ENCODE measurements at places on chromosomes 16 and 17.

GRCh38 chr16:49453021-49453420 lies 79.4 kb downstream of the C16orf78 start:
- no peak for DNase-seq

DNA sequence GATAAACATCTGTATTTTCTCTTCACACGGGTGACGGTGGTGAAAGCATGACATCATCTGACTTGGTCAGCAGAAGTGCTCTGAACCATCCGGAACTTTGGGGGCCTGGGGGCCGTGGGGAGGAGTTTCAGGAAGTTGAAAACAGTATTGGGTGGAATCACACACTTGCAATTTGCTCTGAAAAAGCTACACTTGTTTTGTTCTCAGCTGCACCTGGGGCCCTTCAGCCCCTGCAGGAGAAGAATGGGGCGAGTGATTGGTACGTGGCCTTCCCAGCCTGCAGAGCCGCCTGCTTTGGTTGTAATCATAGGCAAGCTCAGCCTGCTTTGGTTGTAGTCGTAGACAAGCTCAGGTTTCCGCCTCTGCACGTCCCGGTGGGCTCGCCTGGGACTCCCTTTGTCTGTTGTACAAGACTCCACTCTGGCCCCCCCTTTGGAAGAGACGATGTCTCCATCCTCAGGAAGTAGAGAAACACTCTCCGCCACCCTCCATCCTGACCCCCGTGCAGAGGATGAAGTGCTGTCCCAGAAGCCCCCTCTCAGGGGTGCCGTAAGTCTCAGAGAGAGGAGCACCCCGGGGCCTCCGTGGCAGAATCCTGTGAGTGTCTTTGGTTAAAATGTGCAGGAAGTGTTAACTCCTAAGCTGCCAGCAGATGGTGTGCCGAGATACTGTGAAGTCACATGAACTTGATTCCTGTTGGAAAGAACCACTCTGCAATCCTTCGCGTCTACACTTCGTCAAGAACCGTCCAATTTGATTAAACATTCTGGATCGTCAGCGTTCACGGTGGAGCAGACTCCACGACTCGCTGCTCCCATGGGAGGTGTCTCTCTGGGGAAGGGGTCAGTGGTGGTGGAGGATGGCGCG lies 5.4 kb downstream of the BANP start:
- DNase-seq, result peak; percentile 48

DNA sequence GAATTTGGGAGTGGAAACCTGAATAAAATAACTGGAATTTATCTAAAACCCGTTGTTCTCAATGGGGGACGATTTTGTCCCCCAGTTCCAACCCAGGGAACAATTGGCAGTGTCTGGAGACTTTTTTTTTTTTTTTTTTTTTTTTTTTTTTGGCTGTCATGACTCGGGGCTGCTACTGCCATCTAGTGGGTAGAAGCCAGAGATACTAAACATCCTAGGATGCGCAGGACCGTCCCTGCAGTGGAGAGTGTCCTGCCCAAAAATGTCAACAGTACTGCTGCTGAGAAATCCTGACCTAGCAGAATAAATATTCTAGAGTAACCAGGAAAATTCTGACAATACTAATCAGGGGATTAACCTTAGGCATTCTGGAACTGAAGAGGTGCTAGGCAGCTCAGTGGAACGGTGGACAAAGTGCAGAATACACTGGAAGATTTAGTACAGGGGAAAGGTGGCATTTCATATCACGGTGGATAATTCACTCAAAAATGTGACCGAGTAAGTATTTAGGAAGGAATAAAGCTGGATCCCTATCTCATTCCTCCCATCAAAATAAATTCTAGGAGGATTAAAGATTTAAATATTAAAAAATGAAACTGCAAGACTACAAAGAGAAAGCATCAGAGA lies 107.6 kb downstream of the SPECC1 start:
- peak; percentile 17 for DNase-seq

DNA sequence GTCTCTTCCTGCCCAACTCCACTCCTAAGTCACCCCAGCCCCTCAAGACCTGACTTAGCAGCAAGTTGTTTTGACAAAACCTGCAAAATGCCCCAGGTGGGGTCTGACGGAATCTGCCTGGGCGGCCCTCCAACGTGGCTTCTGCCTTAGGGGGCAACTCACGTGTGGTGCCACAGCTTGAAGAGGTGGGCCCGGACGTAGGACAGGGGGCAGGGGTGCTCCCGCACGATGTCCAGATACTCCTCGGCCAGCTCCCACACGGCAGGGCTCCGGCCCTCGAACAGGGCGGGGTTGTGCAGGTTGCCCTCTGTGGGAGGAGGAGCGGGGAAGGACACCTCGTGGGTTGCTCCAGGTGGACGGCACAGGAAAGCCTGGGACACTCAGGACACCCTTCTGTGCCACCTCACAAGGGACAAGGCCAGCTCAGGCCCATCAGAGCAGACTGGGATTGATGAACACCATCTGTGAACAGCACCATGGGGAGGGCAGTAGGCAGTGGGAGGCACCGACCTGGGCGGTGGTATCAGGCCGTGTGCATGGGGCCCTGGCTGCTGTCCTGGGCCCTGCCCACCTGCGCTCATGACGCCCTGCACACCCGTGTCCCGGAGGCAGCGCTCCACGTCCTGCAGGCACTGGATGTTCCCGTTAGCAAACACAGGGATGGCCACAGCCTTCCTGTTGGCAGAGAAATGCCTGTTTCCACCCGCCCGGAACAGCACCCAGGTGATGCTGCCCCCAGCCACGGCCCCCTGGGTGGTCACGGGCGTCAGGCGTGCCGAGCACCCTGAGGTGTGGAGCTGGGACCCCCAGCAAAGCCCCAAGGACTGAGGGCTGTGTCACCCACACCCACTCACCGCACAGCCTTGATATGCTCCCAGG lies 4.3 kb downstream of the DUS1L start:
- no peak for DNase-seq

DNA sequence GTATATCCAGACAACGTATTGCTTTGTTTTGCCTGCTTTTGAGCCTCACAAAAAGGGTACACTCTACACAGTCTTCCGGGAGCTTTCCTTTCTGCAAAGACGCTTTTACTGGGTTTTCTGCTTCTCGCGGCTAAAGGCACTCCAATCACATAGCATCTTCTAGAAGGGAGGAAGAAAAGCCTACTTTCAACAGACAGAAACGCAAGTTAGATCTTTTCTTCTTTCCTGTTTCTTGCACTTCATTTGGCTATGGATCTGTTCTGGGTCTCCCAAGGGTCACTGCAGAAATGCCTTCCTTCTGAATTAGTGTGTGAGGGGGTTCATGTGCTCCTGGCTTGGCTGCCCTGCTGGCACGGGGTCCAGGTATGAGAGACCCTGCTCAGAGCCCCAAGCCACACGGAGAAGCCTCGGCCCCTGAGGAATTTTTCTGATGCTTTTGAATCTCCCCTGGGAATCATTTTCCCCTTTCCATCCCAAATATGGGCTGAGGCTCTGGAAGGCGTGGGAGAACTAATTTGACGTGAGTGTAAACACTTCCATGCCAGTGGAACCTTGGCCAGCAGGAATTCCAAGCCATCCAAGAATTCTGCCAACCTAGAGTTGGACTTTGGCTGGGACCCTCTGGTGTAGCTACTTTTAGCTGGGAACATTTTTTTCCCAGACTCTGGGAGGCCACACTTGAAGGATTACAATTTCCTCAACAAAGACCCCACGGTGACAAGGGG lies 49.6 kb upstream of the NKD1 start:
- no peak for DNase-seq

- no peak for DNase-seq
These were observed 14.6 kb upstream of the CLEC10A start for GRCh38 chr17:7094652-7095019.

DNA sequence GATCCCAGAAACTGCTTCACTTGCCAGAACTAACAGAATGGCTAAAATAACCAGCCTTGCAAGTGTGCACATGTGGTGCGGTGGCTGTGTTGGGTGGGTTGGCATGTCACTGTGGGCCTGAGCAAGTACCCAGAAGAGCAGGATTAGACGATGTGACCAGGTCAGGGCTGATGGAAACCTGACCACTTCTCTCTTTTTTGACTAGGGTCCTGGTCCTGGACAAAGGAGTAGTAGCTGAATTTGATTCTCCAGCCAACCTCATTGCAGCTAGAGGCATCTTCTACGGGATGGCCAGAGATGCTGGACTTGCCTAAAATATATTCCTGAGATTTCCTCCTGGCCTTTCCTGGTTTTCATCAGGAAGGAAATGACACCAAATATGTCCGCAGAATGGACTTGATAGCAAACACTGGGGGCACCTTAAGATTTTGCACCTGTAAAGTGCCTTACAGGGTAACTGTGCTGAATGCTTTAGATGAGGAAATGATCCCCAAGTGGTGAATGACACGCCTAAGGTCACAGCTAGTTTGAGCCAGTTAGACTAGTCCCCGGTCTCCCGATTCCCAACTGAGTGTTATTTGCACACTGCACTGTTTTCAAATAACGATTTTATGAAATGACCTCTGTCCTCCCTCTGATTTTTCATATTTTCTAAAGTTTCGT lies 16.7 kb downstream of the ANKRD40 start:
- DNase-seq, result no peak

DNA sequence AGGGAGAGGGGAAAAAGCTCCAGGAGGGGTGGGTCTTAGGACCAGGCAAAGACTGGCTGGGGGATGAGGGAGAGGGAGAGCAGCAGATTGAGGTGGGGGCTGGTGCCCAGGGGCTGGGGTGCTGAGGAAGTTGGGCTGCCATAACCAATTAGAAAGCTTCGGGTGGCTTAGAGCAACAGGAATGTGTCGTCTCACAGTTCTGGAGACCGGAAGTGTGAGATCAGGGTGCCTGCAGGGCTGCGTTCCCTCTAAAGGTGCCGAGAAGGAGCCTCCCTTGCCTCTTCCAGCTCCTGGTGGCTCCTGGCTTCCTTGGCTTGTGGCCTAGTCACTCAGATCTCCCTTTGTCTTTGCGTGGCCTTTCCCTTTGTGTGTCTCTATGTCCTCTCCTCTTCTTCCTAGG lies 2.2 kb downstream of the IL34 start:
- no peak for DNase-seq

DNA sequence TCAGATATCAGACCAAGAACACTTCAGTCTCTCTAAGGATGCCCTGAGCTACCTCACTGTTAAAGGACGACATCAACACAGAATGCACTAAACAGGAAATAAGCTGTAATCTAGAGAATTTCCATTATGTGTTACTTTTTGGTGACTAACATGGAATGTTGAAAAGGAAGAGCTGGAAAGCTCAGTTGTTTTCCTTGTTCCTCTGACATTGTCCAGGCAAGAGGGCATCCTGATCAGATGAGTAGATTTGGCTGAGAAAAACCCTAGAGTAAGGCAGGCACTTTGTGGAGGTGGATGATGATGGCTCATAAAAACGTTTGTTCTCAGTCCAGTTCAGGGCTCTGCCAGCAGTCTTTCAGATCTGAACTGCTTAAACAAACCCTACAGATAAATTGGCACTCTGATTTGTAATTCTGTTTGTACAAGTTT lies 34.0 kb downstream of the DGKE start:
- no peak for DNase-seq

GRCh38 chr17:38575781-38576180 lies 30.0 kb downstream of the SRCIN1 start:
- DNase-seq, result no peak

DNA sequence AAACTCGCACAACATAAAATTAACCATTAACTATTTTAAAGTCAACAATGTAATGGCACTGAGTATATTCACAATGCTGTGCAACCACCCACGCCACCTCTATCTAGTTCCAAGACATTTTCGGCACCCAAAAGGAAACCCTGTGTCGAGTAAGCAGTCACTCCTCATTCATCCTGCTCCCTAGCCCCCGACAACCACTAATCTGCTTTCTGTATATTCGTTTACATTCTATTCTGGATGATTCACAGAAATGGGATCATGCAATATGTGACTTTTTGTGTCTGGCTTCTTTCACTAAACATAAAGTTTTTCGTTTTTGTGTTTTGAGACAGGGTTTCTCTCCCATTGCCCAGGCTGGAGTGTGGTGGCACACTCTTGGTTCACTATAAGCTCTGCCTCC lies 42.2 kb upstream of the HAPSTR1 start:
- no peak for DNase-seq

- no peak for DNase-seq
These were observed 12.8 kb downstream of the LRRC36 start for GRCh38 chr16:67339453-67339852.

DNA sequence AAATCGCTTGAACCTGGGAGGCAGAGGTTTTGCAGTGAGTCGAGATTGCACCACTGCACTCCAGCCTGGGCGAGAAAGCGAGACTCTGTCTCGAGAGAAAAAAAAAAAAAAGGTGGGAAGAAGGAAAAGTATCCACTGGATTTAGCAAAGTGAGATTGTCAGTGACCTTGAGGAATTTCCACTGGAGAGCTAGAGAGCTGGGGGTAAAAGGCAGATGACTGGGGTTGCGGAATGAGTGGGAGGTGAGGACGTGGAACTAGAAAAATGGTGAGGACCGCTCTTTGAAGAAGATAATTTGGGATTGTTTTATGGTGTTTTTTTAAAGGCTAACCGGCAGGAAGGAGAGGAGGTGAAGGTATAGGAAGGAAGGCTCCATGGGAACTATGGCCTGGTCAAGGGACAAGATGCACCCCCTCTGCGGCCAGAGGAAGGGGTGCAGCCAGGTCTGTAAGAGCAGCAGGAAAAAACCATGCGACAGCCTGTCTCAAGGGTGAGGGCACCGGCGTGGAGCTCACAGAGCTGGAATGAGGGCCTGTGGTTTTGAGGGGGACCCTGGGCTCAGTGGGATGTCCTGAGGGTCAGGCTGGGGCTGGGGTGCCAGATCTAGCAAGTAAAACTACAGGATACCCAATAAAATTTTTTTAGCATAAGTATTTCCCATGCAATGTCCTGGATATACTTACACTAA lies 694 bp upstream of the MLST8 start:
- no peak for DNase-seq

- DNase-seq, result no peak
These were observed 8.0 kb upstream of the SLC12A3 start for GRCh38 chr16:56856876-56857447.

DNA sequence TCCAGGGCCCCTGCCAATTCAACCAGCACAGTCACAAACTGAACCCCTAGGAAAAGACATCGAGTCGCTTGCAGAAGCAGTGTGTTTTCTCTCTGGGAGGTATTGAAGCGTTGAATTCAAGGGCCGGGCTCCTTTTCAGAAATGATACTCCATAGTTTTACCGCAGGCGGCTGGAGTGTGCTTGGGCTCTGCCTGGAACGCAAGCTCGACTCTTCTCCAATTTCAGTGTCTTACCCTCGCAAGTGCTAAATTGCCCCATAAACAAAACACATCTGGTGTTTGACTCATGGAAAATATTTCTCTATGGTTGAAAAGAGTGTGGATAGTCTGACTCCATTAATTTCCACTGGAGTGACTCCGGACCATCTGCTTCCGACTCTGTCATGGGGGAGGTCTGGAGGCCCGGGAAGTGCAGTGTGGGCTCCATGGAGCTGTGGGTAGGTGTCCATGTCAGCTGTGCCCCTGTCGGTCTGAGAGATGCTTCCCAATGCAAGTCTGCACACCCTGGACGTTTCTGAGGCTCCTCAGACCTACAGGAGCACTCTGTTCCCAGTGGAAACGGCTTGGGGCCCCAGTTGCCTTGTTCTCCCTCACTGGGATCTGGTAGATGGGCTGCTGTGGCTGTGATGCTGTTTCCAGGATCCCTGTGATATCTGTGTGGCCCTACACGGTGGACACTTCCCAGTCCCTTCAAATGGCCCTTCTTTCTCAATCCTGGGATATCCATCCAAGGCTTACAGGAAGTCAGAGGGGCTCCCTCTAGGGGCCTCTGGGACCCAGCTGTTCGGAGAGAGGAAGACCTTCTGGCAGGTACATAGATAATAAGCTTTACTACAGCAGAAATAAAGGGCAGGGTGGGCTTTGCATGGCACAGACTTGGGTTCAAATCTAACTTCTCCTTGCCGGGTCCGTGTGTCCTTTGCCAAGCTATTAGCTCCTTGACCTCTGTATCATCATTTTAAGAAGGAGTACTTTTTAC lies 119.8 kb upstream of the CDH13 start:
- no peak for DNase-seq

Data from activated CD4-positive, alpha-beta T cell treated with anti-CD3 and anti-CD28 coated beads for 24 hours (primary cell).